HFFc6 (cell line): ENCODE measurements at places on chromosomes 4 and X. TPM values are rescaled to one million over a fixed set of nuclear protein-coding genes. Genes with fewer than 3 reads are reported as not detected.
A peak's percentile ranks its signal among the peaks of the same experiment; 100 is the strongest.

- no peak for DNase-seq
These were observed 188.9 kb downstream of the COL25A1 start for GRCh38 chr4:109113521-109113920.

The GLUD2 gene
- total RNA-seq: 0.25 to 0.45 TPM (median 0.40 TPM) in 3 replicates

DNA sequence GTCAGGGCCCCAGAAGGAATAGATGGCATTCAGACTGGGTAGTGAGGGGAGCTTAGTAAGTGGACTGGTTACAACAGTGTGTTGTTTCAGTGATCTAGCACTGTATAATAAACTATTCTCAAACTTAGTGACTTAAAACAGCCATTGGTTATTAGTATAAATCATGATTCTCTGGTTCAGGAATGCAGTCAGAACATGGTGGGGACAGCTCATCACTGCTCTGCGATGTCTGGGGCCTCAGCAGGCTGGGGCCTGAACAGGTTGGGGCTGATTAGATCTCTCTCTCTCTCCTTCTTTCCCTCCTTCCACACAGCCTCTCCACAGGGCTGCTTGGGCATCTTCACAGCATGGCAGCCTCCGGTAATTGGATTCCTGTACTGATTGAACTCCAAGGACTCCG, 160.4 kb downstream of the GATB start:
- peak; percentile 13 for DNase-seq

The CENPVL3 gene
- total RNA-seq: not detected in 3 replicates

GRCh38 chrX:31228415-31228832, 156.6 kb upstream of the FTHL17 start:
- peak; percentile 37 for DNase-seq
